ENCODE measurements at places on chromosomes 6 and 20. TPM values are rescaled to one million over a fixed set of nuclear protein-coding genes. Genes with fewer than 3 reads are reported as not detected.

The NPEPL1 gene
- 30.8 TPM for total RNA-seq

The NRM gene
- 1.8 TPM for total RNA-seq

The KIAA1586 gene
- 10.7 TPM for total RNA-seq

DNA sequence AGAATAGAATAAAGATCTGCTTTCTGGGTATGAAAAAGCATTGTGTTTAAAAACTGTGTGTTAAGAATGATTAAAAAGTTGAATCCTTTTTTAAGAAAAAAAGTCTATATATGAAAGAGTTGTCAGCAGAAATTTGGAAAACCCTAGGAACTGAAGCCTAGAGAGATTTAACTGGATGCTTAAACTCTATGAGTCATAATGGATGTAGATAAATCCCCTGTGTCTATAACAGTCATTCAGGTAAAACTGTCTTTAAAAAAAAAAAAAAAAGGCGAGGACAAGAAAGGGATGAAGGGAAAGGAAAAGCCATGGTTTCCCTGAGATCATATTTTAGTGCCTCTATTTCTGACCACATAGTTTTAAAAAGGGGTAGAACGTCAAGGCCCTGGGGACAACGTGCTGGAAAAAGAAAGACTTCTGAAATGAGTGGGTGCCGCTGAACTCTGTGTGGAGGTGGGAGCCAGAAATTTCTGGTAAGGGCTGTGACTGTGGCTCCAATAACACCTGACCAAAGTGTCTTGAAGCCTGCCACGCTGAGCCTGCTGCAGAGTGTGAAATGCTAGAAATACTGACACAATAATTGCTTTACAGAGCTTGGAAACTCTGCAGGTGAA lies 302.6 kb upstream of the ARID1B start:
- H3K27ac ChIP-seq = no peak overlapping the region
- no peak for DNase-seq
- H3K4me3 ChIP-seq = no peak overlapping the region
- no peaks in the 10 kb centered on the region for H3K36me3 ChIP-seq
- H3K27me3 ChIP-seq = no peaks in the 10 kb centered on the region
- no peaks in the 10 kb centered on the region for H3K4me1 ChIP-seq
